ENCODE measurements at places on chromosomes 12 and 14. TPM values are rescaled to one million over a fixed set of nuclear protein-coding genes. Genes with fewer than 3 reads are reported as not detected.

DNA sequence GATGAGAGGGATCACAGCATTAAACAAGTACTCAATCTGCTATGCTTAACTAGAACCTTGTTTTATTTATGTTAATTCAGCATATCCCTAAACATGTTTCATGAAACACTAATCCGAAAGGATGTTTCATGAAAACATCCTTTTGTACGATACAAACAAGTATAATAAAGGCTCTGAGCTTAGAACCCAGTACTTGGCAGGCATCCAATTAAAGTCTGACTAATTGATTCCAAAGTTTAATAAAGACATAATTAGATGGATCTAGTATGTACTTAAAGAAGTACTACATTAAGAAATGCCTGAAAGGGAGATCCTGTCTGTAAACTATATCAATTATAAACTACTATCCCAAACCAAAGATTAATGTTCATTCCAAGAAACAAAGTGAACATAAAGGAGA is 51.8 kb downstream of the SCAF11 start:
- peak; percentile 11 for DNase-seq

Gene CCDC175
- total RNA-seq = not detected

- DNase-seq = peak; percentile 64
These were observed 82.0 kb downstream of the CATSPERB start for GRCh38 chr14:91649930-91650329.

DNA sequence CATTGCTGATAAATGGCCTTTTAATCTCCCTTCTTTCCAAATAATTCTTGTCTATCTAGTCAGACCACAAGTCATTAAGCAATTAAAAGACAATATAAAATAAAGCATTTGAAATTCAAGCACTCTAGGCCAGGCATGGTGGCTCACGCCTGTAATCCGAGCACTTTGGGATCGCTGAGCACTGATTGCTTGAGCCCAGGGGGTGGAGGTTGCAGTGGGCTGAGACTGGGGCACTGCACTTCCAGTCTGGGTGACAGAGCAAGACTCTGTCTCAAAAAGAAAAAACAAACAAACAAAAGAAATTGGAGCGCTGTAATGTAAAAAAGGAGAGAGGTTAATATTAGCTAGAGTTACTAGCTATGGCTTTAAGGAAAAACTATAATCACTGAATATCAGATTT is 30.5 kb upstream of the CSRP2 start:
- no peak for DNase-seq

Gene ESRRB
- total RNA-seq = not detected

DNA sequence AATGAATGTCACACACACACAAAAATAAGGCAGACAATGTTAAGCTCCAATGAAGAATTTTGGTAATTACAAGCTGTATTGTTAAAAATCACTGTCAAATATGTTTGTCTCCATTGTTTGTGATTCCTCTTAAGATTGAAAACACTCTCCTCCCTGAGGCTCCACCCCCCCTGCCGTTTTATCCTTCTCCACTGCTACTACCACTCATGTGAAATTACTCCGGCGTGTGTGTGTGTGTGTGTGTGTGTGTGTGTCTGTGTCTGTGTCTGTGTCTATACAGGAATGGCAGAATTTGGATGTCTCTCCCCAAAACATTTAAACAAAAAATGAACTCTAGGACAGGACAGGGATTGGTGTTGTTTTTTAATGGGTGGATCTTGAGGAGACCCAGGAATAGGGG is 365.1 kb upstream of the DIO2 start:
- DNase-seq = no peak

Gene ZFYVE26
- 20.0 TPM for total RNA-seq

DNA sequence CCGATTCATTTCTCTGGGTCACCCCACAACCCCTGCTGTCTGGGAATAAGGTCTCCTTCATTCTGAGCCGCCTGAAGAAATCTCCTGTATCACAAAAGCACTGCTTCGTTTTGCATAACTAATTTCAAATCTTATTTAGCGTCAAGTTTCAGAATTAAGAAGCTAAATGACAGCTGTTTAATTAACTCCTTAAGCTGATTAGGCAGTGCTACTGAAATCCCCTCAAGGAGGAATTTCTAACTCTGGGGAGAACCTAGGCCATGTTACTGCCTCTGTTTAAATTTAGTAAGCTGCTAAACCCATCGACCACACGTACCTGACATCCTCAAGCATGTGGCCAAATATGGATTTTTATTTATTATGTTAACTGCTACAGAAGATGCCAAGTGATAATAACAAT is 373.6 kb downstream of the GLT1D1 start:
- no peak for DNase-seq

- DNase-seq = no peak
These were observed 161.5 kb upstream of the FKBP4 start for GRCh38 chr12:2633176-2633824.

GRCh38 chr12:28936711-28937110 is 212.4 kb upstream of the FAR2 start:
- DNase-seq = no peak

GRCh38 chr14:67851785-67852410 is 32.3 kb downstream of the RAD51B start:
- no peak for DNase-seq

Gene HNF1A
- not detected for total RNA-seq

DNA sequence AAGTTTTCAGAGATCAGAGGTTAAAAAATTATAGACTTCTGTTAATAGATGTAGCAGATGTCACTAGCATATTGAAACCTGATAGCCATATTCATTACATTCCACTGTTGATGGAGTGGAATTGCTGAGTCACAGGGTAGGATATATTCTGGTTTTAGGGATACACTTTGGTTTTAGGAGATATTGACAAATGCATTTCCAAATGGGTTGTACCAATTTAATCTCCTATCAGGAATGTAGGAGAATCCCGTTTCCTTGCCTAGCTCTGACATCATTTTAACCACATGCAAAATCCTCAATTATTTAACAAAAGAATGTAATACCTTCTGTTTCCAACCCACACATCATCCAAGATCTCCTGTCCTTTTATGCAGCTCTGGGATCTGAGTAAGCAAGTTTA is 30.7 kb upstream of the ESR2 start:
- peak; percentile 65 for DNase-seq

Gene TBC1D30
- 16.8 TPM for total RNA-seq

Gene SIX6
- not detected for total RNA-seq

DNA sequence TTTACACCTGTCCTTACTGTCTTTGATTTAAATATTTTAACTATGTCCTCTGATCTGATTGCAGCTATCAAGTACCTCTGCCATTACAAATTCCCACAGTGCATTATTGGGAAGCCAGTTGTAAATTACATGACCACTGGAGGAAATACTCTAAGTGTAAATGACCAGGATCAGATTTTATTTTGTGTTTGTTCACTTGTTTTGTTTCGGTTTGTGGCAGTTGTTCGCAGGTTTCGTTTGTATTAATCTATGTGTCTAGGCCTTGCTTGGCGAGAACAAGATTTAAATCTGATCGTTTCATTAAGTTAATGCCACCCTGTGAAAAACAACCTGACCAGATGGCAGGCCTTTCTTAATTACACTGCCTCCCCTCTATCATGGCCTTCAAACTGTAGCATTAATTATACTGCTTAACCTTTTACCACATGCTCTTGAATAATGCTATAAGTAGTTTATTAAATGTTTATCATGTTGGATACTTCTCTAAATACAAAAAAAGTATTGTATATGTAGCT is 990.1 kb downstream of the TMTC2 start:
- no peak for DNase-seq

Gene TMPRSS12
- total RNA-seq = not detected

DNA sequence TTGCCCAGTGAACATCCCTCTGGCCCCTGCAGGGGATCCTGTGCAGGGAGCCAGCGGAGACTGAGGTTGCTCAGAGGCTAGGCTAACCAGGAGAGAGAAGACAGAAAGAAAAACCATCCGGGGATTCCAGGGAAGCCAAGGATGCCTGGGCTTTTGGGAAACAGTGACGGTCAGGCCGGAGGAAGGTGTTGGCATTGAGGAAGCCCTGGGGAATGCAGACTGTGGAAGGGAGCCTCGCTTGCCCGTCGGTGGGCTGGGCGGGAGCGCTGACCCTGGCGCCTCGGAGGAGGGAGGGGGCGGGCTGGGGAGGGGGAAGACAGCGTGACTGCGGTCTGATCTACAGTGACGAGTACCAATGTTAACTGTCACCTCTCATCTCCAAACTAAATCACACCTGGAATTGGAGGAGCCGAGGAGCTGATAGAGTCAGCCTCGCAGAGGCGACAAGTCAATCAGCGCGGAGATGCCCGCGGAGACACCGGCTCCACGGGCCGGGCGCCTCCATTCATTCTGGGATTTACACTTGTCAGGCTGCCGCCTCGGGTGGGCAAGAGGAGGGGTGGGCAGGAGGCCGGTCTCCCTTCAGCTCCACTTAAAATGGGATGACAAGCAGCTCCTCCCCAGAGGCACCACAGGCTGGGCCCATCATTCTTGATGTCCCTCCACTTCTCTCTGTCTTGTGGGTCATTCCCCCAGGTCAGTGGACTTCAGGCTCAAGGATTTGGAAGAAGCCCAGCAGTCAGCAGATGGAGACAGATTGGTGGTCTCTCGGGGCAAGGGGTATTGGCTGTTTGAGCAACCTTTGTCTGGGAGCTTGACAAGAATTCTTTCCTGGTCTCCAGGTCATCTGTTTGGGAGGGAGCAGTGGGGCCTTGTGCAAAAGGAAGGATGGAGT is 20.4 kb upstream of the GPATCH2L start:
- no peak for DNase-seq

DNA sequence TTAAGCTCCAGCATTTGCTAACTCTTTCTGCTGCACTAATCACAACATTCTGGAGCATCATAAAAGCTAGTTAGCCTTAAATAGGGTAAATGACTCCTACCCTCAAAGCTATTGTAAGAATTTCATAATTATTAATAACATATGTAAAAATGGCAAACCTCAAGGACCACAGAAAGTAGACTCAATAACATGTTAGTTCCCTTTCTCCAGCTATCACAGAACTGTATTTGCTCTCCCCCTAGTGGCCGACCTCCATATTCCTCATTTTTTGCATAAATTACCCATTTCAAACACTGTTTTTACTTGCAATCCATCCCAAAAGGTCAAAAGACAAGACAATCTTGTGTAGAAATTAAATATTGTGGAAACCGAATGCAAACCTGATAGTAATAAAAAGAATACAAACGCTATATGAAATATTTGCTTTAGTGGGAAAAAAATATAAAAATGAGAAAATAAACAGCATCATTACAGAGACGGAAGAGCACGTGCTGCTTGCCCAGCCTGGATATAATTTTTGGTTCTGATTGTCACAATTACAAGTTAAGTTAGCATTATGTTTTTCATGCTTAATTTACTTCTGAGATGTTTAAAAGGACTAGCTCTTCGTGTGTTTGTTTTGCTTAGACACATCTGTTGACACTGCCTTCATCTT is 97.9 kb downstream of the RERGL start:
- DNase-seq = peak; percentile 53

Gene ZNF664
- 86.9 TPM for total RNA-seq

GRCh38 chr14:65173973-65174693 is 71.8 kb upstream of the MAX start:
- DNase-seq = no peak

GRCh38 chr12:104768033-104768432 is 190.1 kb downstream of the SLC41A2 start:
- DNase-seq = peak; percentile 79

Measured in PC-3 (cell line).